ENCODE measurements at places on chromosomes 11 and 22. TPM values are rescaled to one million over a fixed set of nuclear protein-coding genes. Genes with fewer than 3 reads are reported as not detected.

The ELMOD1 gene
- 0.05 TPM for total RNA-seq

- no peak for DNase-seq
These were observed at the start of gene CNIH2 for GRCh38 chr11:66277471-66278362. TSS of gene CNIH2 (plus strand) at chr11:66278175. CDS start at chr11:66278457, 282 bp downstream.

DNA sequence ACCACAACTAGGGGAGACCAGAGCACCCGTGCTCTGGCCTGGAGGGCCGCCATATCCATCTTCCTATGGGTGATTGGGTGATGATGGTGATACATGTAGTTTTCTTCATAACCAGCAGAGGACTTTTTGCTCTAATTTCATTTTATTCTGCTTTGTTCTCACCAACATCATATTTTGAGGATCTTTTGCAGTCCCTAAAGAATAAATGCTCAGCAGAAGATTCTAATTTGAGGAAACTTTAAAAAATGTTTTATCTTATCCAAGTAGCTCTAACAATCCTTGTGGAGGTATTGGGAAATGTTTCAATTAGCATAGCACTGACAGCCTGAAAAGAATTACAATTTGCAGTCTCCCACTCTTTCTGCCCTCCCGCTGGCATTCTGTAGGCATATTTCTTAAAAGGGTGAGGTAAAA is 544.0 kb downstream of the NTM start:
- DNase-seq: no peak

DNA sequence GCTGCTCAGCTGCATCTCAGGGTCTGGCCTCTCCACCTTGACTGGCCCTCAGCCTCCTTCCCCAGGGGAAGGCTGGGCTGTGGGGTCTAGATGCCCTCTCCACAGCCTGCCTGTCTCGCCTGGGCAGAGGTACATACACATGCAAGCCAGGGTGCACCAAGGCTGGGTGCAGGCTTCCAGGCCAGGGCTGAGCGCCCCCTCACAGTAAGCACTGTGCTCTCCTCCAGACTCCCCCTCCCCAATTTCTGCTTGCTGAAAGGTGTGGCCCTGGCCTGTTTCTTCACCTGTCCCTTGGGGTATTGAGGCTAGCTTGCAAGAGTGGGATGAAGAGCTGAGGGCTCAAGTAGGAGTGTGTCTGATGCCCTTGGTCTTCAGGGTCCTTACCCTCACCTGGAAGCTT is 22.5 kb downstream of the RELT start:
- no peak for DNase-seq

DNA sequence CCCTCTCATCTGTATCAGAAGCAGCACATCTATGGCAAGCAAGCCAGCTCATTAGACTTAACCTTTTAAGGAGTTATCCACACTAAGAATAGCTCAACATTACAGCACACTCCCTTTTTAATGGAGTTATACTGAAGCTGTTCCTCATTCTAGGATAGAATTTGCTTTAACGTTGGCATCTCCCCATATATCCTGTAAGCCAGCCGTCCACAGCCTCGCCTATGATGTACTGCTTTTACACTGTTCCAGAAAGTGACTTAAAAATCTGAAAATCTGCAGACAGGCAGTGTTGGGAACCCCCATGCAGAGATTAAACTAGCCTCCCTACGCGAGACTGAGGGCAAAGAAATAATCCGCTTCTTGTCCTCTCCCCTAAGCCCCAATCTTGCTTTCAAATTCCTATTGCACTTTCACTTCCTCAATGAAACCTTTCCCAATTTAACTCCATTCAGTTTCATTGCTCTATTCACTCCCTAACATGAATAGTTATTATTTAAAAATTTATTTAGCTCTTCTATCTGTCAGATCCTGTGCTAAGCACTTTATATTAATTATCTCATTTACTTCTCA is 225.0 kb downstream of the BLID start:
- DNase-seq: no peak

Measured in A172 (cell line).